ENCODE measurements at places on chromosomes 5 and 9.

GRCh38 chr9:123090198-123090896 lies 56.9 kb downstream of the GPR21 start:
- DNase-seq: no peak

GRCh38 chr9:70580606-70581195 lies 166.2 kb upstream of the KLF9 start:
- DNase-seq: no peak

GRCh38 chr5:116771466-116772151 lies 197.0 kb upstream of the SEMA6A start:
- DNase-seq: no peak

DNA sequence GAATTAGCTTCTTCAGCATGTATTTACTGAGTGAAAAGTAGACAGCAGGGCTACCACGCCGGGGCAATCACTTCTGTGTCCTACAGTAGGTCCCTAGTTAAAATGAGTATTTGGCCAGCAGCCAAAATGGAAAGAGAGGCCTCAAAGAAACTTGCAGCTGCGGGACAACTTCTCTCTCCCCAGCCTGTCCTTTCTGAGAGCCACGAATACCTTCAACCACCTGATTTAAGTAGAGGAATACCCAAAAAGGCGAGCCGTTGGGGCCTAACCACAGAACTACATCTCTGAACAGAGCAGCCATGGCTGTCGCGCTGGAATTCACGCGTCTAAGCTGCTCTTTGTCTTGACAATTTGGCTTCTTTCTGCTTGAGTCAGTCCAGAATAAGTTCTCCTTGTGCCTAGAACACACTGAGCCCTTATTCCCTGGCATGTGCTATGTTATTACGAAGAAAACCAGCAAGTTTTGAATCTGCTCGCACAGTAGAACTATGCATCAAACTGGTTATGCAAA lies 43.8 kb upstream of the GOLPH3 start:
- no peak for DNase-seq

- no peak for DNase-seq
These were observed 512.2 kb upstream of the TNC start for GRCh38 chr9:115629879-115630840.

Data from activated CD4-positive, CD25-positive, alpha-beta regulatory T cell (primary cell).